AG08395 (cell line): ENCODE measurements at places on chromosomes 7 and 10.

GRCh38 chr10:88091490-88092061 is 228.2 kb downstream of the PTEN start:
- no peak for DNase-seq

GRCh38 chr10:12042409-12042796 is 206 bp downstream of the UPF2 start:
- DNase-seq: peak; percentile 15

DNA sequence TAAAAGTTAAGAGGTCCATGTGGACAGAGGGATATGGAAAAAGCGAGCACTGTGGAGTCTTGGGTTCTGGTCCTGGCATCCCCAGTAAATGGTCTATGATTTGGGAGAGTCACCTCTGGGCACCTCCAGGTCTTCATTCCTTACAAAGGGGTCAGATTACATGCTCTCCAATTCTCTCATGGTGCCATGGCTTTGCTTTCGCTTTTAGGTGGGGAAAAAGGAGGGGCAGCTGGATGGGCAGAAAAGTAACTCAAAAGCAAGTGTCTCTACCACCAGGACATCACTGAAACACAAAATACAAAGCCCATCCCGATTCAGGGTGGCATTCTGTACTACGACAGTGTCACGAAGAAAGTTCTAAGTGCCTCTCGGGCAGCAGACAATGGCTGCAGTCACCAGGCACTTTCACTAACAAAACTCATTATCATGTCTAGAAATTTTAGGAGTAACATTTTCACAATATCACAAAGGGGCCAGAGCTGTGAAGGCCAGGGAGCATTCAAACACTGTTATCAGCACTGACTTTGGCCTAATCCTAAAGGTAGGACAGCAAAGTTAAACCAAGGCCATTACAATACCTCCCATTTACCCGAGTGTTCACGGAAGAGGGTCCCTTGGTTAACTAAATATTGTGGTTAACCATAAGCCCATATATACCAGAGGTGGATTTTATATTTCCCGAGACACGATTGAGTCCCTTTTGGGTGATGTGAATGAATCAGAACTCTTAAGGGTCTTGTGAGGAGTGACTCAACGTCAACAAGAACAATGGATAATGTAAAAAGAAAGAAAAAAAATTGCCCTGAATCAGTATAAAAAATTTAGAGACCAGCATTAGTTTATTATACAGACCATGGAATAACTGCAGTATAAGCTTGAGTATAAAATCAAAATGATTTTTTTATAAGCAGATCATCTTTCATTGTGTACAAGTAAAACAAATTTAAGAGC is 2.5 kb downstream of the PSAP start:
- DNase-seq: no peak

DNA sequence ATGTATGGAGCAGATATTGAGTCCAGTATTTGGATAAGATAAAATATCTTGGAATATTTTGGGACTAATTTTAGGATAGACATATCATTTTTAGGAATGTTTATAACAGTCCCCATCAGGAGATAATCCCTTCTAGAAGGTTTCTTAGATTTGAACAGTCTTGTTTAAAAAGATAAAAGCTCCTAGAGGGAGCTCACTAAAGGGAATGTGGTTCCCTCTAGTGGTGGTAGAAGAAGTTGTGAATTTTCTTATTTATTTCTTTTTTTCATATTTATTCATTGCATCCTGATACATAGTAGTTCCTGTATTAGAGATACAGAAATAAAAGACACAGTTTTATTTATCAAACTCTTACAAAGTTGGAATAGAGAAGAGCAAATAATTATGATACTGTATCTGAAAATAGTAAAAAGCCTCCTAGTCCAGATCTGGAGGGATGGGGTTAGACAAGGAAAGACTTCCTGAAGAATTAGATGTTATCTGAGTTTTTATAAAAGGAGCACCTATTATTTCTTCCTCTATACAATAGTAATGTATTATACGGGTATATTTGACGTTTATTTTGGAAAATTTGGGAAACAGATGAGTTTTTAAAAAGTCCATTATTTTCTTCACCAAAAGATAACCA is 24.5 kb upstream of the KLF14 start:
- peak; percentile 59 for DNase-seq

DNA sequence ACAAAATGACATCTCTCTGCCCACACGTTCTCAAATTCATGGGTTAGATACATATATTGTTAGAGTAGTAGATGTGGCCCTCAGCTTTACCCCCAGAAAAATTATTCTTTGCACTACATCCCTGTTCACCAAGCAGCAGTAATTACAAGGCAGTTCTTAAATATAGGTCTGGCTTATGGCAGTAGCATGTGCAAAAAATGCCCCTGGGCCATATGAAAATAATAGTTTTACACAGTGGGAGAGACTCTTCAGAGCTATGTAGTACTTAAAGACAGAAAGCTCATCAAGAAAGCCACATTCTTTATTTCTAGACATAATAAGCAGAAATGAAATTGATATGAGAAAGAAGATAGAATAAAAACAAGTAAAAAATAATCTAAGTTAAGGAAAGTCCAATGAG is 196.3 kb upstream of the FOXP2 start:
- no peak for DNase-seq

DNA sequence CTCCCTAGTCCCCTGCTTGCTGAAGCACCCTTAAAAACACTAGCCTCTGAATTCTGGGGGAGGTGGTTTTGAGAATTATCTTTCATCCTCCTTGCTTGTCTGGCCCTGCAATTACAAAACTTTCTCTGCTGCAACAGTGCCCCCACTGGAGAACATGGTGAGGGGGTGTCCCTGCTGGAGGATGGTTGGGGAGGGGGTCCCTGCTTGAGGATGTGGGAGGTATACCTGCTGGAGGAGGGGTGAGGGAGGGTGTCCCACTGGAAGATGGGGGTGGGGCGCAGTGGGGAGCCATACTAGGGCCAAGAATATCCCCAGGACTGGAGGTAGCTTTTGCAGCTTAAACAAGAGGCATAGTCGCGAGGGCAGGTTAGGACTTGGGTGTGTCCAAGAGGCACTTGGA is 3.2 kb upstream of the POLM start:
- DNase-seq: no peak

- DNase-seq: no peak
Observed at GRCh38 chr7:12557282-12557681, 13.2 kb upstream of the SCIN start.

GRCh38 chr7:12066004-12066403 is 145.1 kb upstream of the TMEM106B start:
- no peak for DNase-seq

- DNase-seq: peak; percentile 55
Observed at GRCh38 chr7:158924956-158925355, 68.6 kb downstream of the DYNC2I1 start.

GRCh38 chr10:3571310-3571825 is 213.6 kb downstream of the KLF6 start:
- no peak for DNase-seq

DNA sequence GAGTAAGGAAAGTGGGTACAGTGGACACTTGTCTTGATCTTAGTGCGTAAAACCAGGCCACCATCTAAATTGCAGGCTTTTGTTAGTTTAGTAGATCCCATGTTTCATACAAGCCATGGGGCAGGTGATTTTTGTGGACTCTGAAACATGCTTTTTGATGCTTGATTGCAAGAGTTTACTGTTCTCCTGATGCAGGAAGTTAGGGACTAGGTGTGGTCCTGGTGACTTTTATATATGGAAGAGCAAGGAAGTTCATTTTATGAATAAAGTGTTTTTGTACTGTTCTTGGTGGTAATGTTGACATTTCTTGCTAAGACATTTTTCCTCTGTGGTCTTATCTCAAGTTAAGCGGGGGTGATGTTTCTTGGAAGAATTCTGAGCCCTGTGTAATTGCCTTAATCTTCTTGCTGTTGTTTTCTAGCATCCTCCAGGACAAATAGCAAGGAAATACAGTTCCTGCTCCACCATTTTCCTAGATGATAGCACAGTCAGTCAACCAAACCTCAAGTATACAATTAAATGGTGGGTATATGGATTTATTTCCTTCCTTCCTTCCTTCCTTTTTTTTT is 89.0 kb upstream of the GJD4 start:
- no peak for DNase-seq

DNA sequence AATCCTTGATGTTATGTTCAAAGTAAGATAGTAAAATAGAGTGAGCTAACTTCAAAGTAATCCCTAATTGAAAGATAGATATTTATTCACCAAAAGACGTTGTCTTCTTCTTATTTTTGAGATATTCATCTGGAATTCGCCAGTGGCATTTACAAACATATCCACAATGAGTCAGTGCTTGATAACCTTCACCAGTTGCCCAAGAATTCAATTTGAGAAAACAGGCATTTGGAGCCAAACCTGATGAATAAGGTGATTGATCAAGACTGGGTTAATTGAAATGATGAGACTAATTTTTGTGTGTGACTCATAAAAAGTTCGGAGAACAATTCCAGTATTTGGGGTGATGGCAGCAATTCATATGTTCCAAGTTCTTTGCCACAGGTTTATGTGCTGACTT is 344.0 kb downstream of the ARL4A start:
- no peak for DNase-seq

GRCh38 chr7:158315881-158316280 is 271.7 kb downstream of the PTPRN2 start:
- DNase-seq: no peak

GRCh38 chr7:44431091-44431608 is 59.3 kb downstream of the NUDCD3 start:
- DNase-seq: no peak

DNA sequence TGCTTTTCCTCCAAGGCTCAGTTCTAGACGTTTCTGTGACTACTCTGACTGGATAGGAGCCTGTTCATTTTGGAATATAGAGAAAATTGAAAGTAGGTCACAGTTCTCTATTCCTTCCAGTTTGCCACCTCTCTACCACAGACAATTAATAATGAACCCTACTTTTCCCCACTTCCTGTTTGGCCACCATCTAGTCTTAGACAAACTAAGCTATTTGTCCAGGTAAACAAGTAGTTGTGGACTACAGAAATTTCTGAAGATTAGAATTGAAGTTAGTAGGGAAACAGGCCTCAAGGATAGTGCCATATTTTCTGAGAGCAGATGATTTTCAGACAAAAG is 87.0 kb downstream of the AUTS2 start:
- no peak for DNase-seq

GRCh38 chr7:143987513-143987912 is 12.6 kb upstream of the OR6B1 start:
- no peak for DNase-seq

DNA sequence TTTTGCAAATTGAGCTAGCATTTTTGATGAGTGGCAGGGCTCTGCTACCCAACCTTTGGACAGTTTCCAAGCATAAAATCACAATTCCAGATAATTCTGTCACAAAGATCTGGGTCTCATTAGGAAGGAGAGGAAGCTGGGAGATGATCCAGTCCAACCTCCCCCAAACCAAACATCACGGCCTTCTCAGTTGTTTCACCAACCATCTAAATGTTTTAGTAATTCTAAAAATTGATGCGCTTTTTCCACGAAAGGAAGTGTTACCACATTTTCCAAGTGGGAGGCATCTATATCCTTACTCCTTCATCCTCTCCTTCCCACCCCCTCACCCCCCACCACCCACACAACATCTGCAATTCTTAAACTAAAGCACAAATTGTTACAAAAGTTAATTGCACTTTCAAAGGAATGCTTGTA is 108.3 kb downstream of the EGFR start:
- peak; percentile 28 for DNase-seq

GRCh38 chr7:128247108-128247507 is 6.0 kb downstream of the LEP start:
- no peak for DNase-seq
